NCI-H69 (cell line): ENCODE measurements at places on chromosomes 16 and 17.

GRCh38 chr16:3292604-3293003 lies 9.3 kb downstream of the ZNF263 start:
- no peak for DNase-seq

- no peak for DNase-seq
These were observed 14.7 kb downstream of the DRC3 start for GRCh38 chr17:17987187-17987896.

DNA sequence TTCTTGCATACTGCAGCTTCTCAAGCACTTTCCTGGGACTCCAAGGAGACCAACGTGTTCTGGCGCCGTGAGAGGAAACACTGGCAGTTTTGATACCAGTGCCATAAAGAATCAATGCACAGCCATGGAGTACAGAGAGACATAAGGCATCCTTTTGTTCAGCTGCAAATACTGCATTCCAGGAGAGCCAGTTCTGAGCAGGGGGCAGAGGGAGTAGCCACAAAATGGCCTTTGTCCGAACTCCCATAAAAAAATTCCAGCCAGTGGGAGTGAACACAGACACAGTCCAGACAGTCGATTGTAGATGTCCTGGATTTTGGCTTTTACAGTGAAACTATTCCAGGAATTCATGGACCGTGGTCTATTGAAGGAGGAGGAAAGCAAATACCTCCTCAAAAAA lies 36.2 kb upstream of the TEKT3 start:
- no peak for DNase-seq

DNA sequence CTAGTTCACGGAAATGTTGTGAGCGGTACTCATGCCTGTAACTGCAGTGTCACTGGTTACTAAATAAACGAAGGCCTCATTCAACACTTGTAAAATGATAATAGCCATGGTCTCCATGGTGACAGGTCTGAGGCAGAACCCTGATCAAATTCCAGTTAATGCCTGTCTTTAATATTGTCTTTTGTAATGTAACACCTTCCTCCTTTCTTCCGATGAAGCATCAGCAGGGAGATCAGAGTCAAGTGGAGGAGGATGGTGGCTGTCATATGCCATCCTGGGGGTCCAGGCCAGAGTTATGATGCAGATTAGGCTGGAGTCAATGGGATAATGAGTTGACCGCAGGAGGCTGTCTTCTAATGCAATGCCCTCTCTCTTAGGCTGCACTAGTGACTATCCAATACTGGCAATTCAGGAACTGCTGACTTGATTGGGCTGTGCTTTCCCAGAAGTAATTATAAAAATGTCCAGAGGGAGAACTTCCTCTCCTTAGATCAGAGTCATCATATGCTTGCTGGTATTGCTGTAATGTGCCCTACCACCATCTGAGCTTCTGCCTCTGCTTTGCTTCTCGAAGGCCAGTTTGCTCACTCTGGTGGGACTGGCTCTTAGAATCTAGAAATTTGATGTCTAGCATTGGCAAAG lies 419.1 kb downstream of the CA10 start:
- DNase-seq, result peak; percentile 58
